ENCODE measurements at places on chromosomes 7 and 10. TPM values are rescaled to one million over a fixed set of nuclear protein-coding genes. Genes with fewer than 3 reads are reported as not detected.

GRCh38 chr10:129699722-129700340 lies 232.8 kb downstream of the MGMT start:
- H3K4me3 ChIP-seq = no peak overlapping the region
- H3K27me3 ChIP-seq = no peaks in the 10 kb centered on the region
- H3K27ac ChIP-seq = no peak overlapping the region
- no peak for DNase-seq
- H3K36me3 ChIP-seq = no peaks in the 10 kb centered on the region

CPXM2 gene
- not detected for total RNA-seq

DNA sequence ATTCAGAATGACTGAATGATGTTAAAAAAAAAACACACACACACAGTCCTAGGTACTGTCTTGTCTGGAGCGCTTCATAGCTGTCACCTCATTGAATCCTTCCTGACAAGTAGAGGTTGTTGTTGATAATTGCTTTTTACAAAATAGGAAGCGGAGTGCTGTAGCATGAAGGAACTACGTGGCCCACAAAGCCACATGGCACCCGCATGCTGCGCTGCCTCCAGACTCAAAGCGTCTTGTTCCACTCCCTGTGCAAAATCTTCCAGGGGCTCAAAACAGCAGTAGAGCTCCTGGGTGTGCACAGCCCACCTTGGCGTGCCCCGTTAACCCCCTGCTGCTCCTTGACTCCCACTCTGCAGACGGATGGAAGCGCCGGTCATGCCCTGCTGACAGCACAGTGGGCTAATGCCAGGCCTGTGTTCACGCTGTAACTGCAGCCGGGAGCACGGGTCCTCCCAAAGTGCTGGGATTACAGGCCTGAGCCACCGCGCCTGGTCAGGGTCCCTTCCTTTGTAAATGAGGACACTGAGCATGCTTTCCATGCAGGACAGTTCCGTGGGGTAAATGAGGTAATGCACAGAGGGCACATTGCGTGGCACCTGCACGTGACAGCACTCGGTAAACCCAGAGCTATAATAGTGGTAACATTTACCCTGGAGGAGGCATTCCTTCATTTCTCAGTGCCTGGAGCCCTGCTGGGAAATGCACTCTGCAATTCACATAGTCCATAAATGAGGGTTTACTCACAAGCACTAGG lies 91.1 kb upstream of the GNA12 start:
- no peak overlapping the region for H3K4me3 ChIP-seq
- H3K36me3 ChIP-seq = peaks cover 57% of the 10 kb centered on the region
- peaks cover 16% of the 10 kb centered on the region for H3K4me1 ChIP-seq
- DNase-seq = no peak

- no peak overlapping the region for H3K27ac ChIP-seq
- H3K4me1 ChIP-seq = no peaks in the 10 kb centered on the region
- H3K36me3 ChIP-seq = peaks cover 1% of the 10 kb centered on the region
Measured at GRCh38 chr10:86837663-86838062, 81.2 kb downstream of the BMPR1A start.

WNT8B gene
- total RNA-seq = 0.24 TPM

DNA sequence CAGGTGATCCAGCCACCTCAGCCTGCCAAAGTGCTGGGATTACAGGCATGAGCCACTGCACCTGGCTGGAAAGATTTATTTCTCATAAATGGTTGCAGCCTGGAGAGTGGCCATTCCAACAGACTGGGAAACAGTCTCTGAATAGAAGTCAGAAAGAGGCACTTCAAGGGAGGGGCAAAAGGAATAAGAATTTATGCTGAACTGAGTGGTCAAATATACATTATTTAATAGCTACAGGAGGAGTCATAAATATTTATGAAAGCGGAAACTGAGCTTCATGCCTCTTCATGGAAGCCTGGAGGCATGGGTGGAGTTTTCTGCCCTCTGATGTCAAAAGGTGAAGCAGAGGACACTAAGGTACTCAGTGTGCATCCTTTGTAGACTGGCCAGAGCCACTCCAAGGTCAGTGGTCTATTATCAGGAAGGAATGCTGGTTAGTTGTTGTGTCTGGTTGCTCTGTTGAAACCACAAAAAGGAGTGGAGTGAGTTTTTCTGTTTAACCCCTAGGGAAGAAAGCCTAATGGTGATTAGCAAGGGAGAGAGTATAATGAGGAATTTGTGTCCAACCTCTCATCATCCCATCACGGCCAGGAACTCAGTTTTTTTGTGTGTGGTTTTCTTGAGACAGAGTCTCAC lies 9.3 kb upstream of the NRBF2 start:
- H3K4me1 ChIP-seq = no peaks in the 10 kb centered on the region
- no peaks in the 10 kb centered on the region for H3K27me3 ChIP-seq
- no peak for DNase-seq
- no peaks in the 10 kb centered on the region for H3K36me3 ChIP-seq
- H3K4me3 ChIP-seq = no peak overlapping the region

C10orf53 gene
- not detected for total RNA-seq

- no peak within 1 kb of the TSS for H3K4me3 ChIP-seq
- no peak for DNase-seq
- peak within 1 kb of the TSS; percentile 84 for H3K27ac ChIP-seq
- peaks cover 78% of the 10 kb centered on the region for H3K27me3 ChIP-seq
Measured at GRCh38 chr10:117542706-117543224, at the start of gene EMX2. TSS of gene EMX2 (plus strand) at chr10:117542746. CDS start at chr10:117543268, 522 bp downstream.

DNA sequence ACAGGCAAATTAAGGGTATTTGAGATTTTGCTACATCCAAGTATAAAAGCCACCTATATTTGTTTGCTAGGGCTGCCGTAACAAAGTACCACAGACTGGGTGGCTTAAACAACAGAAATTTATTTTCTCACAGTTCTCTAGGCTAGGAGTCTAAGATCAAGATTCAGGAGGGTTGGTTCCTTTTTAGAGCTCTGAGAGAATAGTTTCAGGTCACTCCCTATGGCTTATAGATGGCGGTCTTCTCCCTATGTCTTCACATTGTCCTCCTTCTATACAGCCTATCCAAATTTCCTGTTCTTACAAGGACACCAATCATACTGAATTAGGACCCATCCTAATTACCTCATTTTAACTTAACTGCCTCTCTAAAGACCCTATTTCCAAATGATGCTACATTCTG lies 11.2 kb downstream of the HYCC1 start:
- H3K27ac ChIP-seq = no peak overlapping the region
- no peak for DNase-seq
- H3K4me1 ChIP-seq = peaks cover 58% of the 10 kb centered on the region
- peaks cover 15% of the 10 kb centered on the region for H3K36me3 ChIP-seq
- no peak overlapping the region for H3K4me3 ChIP-seq

- no peak overlapping the region for H3K27ac ChIP-seq
- no peak for DNase-seq
- H3K4me3 ChIP-seq = no peak overlapping the region
- H3K4me1 ChIP-seq = no peaks in the 10 kb centered on the region
Measured at GRCh38 chr10:19247843-19248242, 199.2 kb downstream of the MALRD1 start.

DNA sequence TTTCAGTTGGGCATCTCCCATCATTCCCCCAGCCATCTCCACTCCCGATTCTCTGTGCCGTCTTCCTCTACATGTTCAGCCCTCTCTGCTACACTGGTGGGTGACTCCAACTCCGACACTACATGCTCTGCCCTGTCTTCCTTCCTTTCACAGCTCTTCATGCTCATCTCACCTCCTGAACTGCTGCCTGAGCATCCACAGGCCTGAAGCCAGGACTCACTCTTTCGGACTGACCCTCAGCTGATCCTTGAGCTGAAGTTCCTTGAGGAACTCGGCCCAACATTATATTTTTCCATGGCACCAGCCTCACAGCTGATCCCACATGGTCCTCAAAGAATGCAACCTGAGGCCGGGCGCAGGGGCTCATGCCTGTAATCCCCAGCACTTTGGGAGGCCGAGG lies 538.4 kb downstream of the PTPRN2 start:
- H3K27ac ChIP-seq = no peak overlapping the region
- no peaks in the 10 kb centered on the region for H3K4me1 ChIP-seq
- no peak overlapping the region for H3K4me3 ChIP-seq
- no peaks in the 10 kb centered on the region for H3K27me3 ChIP-seq
